ENCODE measurements at places on chromosomes 2 and 18.

DNA sequence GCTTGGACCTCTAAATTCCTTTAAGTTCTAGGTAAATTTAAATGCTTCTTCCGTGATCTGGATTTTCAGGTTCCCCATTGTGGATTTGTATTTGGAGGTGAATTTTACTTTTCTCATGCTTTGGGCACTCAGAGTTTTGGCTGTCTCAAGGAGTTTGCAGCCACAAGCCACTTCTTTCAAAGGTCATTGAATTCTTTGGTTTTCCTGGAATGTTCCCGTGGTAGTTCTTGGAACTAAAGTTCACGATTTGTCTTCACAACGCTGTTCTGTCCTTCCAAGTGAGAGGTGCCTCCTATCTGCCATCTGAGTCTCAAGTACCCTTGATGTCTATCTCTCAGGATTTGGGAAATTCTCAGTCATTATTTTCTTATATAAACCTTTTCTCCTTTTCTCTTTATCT lies 1438.7 kb upstream of the ZEB2 start:
- DNase-seq: peak; percentile 30

GRCh38 chr18:64202210-64202836 lies 53.4 kb upstream of the LINC00305 start:
- no peak for DNase-seq

DNA sequence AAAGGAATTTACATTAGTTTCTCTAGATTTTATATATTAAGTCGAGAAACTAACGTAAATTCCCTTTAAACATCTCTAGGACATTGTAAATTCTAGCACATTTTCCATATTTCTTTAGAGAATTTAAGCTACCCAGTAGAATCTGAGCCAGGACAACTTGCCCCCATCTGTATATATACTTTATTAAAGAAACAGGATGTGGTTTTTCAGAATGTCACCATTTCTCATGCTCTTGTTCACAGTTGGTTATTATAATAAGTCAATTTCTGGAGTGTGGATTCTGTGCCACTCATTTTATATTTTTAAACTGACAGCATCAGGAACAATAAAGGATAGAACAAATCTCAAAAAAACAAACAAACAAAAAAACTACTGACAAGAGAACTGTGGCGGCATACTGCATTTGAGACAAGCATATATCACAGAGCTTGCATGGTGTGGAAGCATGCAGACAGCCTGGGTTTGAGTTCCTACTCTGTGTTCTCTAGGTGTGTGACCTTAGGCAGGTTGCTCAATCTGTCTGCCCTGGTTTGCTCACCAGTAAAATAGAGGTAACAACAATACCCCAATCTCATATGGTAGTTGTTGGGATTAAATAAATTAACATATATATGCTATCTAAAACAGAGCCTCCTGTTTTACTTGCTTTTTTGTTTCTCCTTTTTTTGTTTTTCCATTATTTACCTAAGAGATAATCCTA lies 61.4 kb upstream of the DNER start:
- no peak for DNase-seq

GRCh38 chr18:47110492-47111274 lies 39.6 kb downstream of the HDHD2 start:
- DNase-seq: no peak

DNA sequence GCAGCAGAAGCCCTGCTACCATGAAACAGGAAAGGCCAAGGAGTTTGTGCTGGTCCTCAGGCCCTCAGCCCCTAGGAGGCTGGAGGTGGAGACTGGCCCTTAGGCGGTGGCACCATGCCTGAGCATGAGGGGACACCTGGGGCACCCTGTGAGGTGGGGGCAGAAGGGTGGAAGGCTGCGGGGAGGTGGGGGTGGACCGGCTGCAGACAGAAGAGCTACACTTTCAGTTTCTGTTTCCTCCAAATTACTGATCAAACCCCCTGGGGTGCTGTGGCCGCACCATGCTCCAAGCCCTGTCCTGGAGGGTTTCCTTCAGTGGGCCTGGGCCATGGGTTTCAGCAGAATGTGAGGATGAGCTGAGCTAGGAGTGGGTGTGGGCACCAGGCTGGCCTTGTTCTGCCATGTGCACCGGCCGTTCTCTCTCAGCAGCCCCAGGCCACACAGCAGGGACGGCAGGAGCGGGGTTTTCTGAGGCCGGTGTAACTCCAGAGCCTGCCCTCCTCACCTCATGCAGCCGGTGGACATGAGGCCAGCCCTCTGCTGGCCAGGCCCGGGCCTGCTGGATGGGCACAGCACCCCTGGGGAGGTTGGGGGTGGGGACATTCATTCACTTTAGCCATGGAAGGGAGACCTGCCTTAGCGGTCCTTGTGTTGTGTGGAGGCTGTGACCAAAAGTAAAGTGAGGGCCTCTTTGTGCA lies 51.5 kb downstream of the PLEKHB2 start:
- peak; percentile 34 for DNase-seq

GRCh38 chr2:147789287-147789686 lies 55.5 kb upstream of the ACVR2A start:
- no peak for DNase-seq

DNA sequence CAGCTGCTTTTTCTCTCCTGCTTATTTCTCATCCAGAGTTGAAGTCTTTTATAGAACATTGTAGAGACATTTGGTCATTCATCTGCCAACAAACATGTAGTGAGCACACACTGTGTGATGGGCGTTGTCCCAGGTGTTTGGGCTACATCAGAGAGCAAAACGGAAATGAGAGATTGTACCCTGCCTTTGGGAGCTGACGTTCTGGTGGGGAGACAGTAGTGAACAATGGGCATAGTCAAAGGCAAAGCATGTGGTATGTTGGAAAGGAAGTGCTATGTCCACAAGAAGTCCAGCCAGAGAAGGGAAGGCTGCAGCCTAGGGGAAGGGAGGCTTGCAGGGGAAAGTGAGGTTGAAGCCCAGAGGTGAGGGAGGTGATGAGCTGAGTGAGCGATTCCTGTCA lies 78.1 kb downstream of the PIEZO2 start:
- no peak for DNase-seq

Data from OCI-M1 (cell line).